ENCODE measurements at places on chromosomes 1 and 21.
A peak's percentile ranks its signal among the peaks of the same experiment; 100 is the strongest.

- no peak for DNase-seq
Measured at GRCh38 chr1:154550657-154551056, 7.8 kb downstream of the UBE2Q1 start.

- no peak for DNase-seq
Measured at GRCh38 chr1:185404291-185404690, 87.2 kb upstream of the IVNS1ABP start.

- no peak for DNase-seq
Measured at GRCh38 chr1:107787299-107787698, 177.7 kb downstream of the VAV3 start.

DNA sequence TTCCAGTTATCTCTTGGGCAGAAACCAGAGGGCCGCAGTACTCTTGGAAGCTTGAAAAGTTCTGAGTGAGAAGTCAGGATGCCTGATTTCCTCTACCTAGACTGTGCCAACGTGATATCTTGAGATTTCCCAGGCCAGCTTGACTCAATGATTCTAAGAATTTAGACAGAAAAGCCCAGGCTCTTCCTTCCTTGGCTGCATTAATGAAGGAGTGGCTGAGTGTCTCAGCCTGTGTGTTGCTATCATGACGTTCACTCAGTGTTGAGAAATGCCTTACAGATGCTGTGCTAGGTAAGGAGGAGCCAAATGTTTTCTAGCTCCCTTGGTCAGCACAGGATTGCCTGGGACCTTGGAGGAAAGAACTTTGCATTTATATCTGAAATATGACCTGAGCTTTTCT lies 454.1 kb upstream of the USP24 start:
- DNase-seq = no peak

DNA sequence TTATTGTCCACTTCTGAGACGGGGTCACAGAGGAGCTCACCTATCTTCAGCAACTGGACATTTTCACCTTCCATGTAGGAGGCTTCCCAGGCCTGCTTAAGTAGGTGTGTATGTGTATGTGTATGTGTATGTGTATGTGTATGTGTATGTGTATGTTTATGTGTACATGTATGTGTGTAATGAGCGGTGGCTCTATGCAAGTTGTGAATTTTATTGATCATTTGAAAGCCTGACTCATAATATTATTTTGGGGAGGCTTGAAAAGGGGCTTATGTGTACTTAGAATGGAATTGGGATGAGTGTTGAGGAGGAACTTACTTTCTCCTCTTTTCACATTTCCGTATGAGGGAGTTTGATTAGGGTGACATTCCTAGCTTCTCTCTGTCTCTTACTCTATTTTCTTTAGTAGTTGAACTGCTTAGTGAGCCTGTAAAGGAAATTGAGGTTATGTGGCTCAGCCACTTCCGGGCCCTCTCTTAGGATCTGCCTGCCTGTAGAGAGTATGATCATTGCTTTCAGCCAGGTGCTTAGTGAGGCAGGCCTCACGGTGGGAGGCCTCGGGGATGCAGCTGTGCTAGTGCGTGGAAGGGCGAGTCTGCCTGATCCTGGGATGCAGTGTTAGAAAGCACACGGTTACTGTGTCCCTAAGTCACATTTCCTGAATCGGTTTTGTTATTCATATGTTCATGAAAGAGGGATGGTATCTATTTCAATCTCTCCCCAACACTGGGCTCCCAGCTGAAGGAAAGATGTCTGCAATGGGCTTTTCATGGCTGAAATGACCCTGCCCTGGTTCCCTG lies 61.0 kb downstream of the IER5 start:
- peak; percentile 89 for DNase-seq

GRCh38 chr1:178485541-178485981 lies 11.2 kb downstream of the CLEC20A start:
- no peak for DNase-seq
